NCI-H187 treated with DMSO at 0.1 percent for 48 hours (cell line): ENCODE measurements at places on chromosomes 5 and 9.

DNA sequence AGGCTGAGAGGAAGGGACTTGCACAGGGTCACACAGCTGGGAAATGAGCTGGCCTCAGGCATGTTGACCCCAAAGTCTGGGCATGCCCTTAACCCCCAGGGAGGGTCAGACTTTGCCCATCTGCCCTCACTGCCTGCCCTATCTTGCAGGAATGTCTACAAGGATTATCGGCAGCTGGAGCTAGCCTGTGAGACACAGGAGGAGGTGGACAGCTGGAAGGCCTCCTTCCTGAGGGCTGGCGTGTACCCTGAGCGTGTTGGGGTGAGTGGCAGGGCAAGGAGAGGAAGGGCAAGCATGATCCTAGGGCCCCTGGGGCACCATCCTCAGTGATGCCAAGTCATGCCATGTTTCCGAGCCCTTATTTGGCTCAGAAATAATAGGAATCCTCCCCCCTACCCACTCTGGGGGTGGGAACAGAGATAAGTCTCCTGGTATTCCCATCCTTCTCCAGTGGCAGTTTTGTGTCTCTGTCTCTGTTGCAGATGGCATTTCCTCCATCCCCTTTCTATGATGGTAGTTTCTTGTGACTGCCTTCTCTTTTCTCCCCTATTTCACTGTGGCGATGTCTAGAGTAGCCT is 28.5 kb downstream of the GOLGA2 start:
- DNase-seq: no peak

DNA sequence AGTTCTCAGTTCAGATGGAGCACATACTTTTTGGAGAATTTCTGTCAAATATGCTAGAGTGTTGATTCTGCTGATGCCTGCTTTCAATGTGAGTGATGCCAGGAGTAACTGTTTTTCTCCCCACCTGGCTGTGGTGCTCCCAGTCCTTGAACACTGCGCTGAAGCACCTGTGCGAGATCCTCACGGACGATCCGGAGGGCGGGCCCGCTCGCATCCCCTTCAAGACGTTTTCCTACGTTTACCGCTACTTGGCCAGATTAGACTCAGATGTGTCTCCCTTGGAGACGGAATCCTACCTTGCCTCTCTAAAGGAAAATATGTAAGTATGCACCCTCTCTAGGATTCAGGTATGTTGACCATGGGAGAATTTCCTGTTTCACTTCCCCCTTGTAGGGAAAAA is 19.4 kb downstream of the ROPN1L start:
- no peak for DNase-seq

DNA sequence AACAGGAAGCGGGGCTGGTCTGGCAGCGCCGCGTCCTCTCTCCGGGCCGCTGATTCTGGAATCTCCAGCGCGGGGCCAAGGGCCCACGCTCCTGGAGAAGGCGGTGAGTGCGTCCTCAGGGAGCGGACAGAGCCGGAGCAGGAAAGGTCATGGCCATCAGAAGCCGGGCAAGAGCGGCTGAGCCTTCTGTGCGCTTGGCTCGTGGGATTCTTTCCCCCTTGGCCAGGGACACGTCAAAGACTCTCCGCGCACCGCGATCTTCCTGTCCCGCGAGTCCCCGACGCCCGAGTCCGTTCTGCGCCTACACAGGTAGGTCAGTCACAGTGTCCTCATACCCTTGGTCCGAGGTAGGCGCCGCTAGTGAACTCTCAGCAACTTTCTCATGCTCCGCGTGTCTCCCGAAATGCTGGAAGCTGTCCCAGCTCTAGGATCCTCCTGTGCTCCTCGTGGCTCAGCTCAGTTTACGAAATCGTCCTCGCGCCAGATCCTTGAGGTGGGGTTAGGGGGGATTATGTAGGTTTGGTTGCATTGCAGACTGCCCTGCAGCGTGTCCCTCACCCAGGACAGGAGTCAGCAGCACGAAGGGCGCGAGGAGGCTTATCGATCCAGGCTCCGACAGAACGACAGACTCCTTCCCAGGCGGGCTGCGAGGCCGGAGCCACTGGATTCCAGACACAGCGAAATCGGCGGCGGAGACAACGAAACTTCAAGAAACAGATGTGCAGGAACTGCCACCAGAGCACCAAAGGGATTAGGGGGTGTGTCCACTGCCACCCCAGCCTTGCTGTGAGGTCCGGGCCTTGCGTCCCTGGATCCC is 8.7 kb downstream of the LHX6 start:
- DNase-seq: no peak

GRCh38 chr9:93149361-93149760 is 15.3 kb upstream of the NINJ1 start:
- DNase-seq: no peak

DNA sequence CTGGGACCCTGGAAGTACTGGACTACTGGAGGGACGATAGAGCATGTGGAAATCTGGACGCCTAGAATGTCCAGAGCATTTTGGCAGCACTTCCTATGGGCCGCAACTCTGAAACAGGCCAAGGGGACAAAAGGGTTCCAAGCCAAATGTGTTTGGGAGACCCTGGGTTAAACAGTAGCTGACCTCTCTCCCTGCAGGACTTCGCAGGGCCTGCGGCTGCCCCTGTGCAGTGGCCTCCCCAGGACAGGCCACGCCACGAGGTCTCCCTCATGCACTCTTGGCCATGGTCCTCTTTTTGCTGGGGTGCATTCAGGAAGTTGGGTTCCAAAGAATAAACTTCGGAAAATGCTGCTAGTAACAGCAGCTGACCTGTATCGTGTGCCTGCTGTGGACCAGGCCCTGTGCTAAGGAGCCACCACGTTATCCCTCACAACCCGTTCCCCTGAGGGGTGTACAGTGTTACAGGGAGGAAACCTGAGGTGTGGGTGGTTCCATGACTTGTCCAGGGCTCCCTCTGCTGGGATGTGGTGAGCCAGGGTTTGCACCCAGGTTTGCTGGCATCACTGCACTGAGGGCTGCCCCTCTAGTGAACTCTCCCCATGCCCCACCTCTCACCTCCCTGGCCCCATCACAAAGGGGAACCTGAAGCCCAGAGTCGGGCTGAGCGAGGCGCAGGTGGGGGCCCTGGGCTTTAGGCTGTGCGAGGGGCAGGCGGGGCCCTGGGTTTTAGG is 79.4 kb downstream of the AMBP start:
- DNase-seq: no peak
